CD4-positive, alpha-beta T cell treated with Interferon alpha-2 for 1 hour (primary cell): ENCODE measurements at places on chromosomes 13 and 19.

GRCh38 chr13:27138457-27139093 lies 33.0 kb downstream of the USP12 start:
- DNase-seq = no peak

DNA sequence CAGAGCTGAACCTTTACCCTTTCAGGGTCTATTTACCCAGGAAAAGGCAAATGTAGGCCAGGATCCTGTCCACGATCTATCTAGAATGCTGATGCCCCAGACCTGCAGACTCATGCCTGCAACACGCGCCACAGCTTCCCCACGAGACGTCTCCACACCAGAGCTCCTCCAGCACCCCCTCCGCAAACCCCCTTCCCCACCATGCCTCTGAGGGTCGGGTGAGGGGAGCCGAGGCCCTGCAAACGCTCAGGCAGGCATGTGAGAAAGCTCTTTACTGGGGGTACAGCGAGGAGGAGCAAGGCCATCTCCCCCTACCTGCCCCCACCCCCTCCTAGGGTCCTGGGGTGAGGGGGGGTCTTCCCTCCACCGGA lies 8.9 kb downstream of the DYRK1B start:
- no peak for DNase-seq

DNA sequence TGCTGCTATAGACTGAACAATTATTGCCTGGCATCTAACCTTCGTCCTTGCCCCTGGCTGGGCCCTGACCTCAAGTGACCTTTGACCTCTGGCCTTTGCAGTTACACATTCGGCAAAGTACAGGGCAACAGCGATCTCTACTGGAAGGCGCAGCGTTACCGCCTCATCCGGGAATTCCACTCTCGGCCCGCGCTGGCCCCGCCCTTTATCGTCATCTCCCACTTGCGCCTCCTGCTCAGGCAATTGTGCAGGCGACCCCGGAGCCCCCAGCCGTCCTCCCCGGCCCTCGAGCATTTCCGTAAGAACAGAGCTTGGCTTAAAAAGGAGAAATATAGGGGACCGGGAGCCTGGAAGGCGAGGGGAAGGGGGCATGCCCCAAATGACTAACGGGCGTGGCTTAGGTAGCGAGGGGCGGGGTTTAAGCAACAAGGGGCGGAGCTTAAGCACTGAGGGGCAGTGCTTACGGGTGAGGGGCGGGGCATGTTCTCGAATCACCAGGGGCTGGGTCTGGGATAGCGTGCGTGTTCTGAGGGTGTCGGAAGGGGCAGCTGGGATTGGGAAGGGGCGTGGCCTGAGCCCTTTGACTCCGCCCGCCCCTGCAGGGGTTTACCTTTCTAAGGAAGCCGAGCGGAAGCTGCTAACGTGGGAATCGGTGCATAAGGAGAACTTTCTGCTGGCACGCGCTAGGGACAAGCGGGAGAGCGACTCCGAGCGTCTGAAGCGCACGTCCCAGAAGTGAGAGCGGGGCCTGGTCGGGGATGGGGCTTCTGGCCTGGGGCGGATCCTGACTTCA lies 52.7 kb downstream of the TRPM4 start:
- peak; percentile 51 for DNase-seq

DNA sequence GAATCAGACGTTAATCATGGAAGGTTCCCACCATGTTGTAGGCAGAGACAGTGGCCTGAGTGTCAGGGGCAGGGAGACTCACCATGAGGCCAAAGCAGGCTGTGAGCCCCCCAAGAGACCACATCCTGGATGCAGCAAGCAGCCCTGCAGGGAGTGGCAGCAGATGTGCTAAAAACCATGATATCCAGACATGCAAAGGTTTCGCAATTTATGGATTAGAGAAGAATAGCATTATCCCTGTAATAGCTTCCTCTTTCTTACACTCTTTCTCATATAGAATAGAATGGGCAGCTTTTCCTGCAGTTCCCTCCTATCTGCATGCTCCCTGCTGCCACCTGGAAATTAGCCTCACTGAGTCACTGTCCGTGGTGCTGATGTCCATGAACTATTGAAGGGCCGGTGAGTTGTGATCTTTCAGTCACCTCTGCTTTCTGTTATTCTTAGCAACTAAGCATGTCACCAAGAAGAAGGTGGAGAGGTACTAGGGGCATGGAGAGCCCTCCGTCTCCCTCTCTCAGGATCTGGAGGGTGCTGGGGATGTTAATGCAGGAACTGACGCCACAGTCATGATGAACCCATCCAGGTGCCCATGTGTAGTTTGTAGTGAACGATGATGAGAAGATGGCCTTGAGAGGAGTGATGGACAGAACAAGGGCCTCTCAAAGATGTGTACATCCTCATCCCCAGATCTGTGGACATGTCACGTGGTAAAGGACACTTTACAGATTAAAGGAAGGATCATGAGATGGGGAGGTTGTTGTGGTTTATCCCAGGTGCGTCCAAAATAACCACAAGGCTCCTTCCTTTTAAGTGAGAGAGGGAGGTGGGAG lies 9.9 kb downstream of the CEACAM4 start:
- DNase-seq = no peak

GRCh38 chr13:19590423-19590822 lies 29.1 kb upstream of the TPTE2 start:
- DNase-seq = no peak

GRCh38 chr19:4099041-4099764 lies 24.7 kb downstream of the MAP2K2 start:
- DNase-seq = no peak

GRCh38 chr13:60379837-60380565 lies 17.0 kb upstream of the TDRD3 start:
- DNase-seq = no peak

DNA sequence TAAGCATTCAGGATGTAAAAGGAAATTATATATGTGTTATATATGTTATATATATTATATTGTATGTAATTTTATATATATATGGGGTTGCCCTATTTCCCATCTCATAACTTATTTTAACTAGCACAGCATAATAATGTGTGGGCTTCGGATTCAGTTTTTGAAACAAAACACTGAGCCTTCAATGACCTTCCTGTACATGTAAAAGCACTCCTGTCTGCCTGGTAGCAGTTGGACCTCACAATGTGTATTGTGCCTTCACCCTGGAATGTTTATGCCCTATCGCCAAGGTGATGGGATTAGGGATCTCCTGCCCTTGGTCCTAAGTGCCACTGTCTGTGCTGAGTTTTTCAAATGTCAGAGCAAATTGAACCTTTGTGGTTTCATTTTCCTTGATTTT lies 968.8 kb downstream of the TUBA3C start:
- DNase-seq = no peak

- DNase-seq = no peak
Observed at GRCh38 chr19:10811391-10812111, 24.5 kb downstream of the TMED1 start.

- no peak for DNase-seq
Observed at GRCh38 chr13:24008679-24009078, 111.4 kb upstream of the C1QTNF9B start.

DNA sequence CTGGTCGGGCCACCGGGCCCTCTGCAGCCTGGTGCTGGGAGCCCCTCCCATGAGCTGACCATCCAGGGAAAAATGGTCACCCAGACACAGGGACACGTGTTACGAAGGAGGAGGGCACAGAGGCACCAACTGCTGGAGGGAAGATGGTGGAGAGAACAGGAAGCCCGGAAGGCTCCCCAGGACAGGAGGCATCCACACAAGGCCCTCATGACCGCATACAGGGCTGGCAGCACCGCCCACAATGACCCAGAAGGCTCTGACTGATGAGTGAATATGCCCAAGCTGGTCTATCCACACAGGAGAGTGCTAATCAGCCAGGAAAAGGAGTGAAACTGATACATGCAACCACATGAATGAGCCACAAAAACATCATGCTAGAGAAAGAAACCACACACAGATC lies 14.0 kb upstream of the TMEM86B start:
- no peak for DNase-seq

DNA sequence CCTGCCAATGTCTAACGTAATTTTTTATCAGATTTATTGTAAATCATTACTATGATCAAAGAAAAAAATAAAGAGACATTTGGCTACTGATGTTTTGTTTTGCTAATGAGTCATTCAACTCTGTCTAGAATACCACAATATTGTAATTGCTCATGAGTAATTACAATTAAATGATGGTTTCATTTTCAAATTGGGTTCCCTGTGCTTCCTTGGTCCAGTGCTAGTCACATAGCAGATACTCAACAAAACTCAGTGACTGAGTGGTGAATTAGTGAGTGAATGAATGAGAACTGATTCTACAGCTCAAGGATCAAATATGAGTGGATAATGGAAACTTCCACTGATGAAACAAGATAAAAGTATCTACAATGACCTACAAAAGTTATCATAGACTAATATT lies 304.7 kb downstream of the POU4F1 start:
- DNase-seq = no peak

- no peak for DNase-seq
Observed at GRCh38 chr13:74098077-74098476, 36.1 kb downstream of the KLF12 start.

DNA sequence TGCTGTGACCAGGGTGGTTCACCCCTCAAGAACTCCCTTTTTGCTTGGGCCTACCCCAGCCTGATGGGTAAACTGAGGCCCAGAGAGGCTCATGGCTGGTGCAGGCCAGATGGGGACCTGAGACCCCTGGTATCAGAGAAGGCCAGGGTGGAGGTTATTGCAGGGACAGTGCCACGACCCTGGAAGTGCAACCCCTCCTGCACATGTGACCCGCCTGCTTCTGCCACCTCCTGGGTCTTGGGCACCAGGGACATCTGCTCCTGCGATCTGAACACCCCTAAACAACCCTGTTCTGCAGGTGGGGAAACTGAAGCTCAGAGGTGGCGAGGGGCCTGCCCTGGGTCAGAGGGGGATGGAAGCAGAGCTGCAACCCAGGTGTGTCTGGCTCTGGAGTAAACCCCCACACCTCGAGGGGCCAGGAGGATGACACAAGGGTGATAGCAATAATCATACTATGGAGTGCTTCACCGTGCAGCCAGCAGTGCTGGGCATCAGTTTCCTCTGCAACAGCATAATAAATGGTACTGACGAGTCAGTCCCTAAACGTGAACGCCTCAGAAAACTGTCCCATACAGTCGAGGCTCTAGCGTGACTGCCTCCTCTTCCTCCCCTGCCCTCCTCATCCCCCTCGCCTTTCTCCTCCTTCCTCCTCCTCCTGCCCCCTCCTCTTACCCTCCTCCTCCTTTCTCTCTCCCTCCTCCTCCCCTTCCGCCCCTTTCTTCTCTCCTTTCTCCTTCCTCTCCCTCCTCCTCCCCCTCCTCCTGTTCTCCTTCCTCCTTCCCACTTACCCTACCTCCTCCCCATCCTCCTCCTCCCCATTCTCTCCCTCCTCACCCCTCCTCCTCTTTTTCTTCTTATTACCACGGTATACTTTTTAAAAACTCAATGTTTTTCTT lies 4.3 kb downstream of the YJEFN3 start:
- no peak for DNase-seq
